ENCODE measurements at places on chromosomes 16 and 17.

- no peak for DNase-seq
These were observed 289.8 kb downstream of the SLC39A11 start for GRCh38 chr17:72802726-72803125.

- DNase-seq = no peak
These were observed 21.3 kb upstream of the CDH15 start for GRCh38 chr16:89150090-89150835.

DNA sequence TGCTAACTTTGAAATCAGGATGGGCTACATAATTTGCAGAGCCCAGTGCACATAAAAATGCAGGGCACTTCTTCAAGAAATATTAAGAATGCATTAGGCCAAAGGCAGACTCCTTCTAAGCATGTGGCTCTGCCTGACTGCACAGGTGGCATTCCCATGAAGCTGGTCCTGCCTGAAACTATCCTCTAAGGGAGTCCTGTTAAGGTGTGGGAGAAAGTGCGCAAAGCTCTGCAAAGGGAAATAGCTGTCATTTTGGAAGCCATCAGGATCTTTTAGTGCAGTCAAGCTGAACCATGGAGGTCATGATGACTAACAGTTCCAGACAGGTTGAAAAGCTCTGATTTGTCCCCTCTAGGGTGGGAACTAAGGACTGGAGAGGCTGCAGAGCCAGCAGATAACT lies 41.9 kb upstream of the CRHR1 start:
- DNase-seq = no peak

DNA sequence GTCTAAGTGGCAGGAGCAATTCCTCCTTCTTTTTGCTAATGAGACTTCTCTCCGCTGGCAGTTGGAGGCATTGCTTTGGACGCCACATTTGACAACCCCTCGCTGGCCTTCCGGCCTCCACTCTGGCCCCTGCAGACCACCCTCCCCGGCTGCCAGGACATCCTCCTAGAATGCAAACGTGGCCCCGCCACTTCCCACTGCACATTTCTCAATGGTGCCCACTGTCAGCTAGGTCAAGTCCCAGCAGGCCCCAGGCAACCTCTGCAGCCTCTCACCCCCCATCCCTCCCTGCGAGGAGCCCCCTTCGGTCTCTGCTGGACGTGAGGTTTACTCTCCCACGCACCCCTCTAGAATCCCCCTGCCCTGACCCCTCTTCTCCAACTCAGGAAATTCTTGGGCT lies 250.3 kb downstream of the FOXL1 start:
- no peak for DNase-seq

DNA sequence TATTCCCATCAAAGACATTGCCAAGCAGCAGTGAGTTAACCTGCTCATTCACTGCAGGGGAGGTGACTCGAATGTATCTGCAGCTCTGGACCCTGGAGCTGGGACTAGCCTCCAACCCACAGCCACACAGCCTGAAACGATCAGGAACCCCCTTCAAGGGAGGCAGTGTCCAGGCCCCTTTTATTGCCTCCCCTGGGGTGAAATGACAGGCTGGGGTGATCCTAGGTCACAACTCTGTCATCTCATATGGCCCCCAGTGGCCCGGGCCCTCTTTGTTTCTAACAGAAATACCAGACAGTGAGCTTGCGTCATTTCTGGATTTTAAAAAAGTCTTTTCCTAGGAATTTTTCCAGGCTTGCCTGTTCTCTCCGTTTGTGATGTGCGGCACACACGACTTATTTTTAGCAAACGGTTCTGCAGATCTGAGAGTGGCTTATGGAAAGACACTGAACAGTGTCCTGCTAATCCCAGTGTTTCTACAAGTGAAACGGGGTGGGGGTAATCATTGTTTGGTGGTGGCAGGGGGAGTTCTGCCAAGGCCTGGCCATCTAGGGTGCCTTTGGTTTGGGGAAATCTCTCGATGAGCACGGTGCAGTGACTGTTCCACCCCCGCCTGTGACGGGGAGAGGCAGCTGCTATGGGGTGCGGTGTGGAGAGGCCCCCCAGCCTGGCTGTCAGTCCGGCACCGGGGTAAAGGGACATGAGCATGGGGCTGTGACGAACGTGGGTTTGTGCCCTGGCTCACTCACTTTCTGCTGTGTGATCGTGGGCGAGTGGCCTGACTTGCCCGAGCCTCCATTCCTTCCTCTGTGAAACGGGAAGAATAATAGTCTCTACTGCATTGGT lies 27.2 kb downstream of the NAGPA start:
- no peak for DNase-seq

DNA sequence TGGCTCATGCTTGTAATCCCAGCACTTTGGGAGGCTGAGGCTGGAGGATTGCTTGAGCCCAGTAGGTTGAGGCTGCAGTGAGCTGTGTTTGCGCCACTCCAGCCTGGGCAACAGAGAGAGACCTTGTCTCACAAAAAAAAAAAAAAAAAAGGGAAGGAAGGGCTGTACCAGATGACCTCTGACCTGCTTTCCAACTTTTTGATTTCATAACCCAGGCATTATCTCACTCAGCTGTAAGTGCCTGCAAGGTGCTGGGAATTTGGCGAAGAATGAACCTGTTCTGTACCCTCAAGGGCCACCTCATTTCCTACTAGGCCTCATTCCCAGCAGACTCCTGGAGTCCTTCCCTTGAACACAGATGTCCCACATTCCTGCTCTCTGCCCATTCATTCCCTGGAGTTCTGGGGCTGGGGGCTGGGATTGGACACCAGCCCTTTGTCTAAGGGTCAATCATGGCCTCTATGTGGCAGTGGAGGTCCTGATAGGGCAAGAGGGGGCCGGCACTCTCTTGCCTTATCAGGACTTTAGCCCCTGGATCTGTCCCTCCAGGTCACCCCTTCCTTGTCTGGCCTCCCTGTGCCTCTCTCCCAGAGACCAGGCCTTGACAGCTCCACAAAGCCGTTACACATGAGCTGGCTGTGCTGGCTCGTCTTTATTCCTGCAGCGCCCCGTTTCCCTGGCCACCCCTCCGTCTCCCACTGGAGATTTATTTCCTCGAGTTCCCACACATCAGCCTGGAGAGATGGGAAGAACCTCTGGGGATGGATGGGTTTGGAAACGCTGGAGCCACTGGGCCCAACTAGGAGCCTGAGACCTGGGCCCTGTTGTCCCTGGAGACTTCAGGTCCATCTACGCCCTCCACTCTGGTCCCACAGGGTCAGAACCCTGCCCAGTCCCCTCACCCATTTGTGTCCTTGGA lies 821 bp upstream of the GFAP start:
- no peak for DNase-seq

- no peak for DNase-seq
These were observed 87.5 kb downstream of the SEC14L1 start for GRCh38 chr17:77228241-77228752.

DNA sequence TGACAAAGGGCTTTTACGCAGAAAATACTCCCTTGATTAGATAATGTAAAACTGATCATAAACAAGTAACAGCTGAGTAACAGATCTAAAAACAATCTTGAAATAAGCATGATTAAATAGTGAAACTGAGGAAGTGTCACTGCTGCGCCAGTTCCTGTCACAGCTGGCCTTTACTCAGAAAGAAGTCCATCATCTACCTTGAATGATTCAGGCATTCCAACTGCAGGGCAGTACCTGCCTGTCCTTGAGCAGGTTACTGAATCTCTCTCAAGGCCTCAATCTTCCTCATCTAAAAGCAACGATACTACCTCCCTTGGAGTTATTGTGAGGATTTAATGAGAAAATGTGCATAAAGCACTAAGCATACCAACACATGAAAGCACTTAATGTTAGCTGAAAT lies 12.7 kb downstream of the PHLPP2 start:
- DNase-seq = no peak

DNA sequence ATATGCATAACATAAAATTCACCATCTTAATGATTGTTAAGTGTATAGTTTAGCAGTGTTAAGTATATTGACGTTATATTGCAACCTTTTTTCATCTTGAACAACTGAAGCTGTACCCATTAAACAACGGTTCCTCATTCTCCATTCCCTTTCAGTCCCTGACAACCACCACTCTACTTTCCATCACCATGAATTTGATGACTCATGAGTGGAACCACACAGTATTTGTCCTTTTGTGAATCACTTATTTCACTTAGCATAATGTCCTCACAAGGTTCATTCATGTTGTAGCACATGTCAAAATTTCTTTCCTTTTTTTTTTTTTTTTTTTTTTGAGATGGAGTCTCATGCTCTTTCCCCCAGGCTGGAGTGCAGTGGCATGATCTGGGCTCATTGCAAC lies 46.0 kb downstream of the HOXB1 start:
- no peak for DNase-seq

- no peak for DNase-seq
These were observed 23.6 kb upstream of the ENPP7 start for GRCh38 chr17:79706931-79707850.

DNA sequence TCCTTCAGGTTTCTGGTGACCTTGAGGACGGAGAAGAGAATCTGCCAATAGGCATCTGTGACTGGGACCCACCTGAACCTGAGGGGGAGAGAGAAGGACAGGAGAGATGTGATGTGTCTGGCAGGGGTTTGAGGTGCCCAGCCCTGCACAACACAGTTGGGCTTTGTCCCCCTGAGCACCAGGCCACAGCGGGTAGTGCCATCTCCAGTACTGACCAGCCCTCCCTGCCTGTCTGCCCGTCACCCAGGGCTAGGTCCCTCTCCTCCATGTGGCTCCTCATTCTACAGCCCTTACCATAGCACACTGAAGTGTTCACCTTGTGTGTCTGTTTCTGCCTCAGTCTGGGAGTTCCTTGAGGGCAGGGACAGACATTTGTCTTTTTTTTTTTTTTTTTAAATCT lies 30.8 kb downstream of the NLRP1 start:
- no peak for DNase-seq

GRCh38 chr17:72466606-72467005 lies 345.8 kb downstream of the SOX9 start:
- DNase-seq = no peak

- DNase-seq = no peak
These were observed 59.3 kb upstream of the CDH11 start for GRCh38 chr16:65181071-65181561.

DNA sequence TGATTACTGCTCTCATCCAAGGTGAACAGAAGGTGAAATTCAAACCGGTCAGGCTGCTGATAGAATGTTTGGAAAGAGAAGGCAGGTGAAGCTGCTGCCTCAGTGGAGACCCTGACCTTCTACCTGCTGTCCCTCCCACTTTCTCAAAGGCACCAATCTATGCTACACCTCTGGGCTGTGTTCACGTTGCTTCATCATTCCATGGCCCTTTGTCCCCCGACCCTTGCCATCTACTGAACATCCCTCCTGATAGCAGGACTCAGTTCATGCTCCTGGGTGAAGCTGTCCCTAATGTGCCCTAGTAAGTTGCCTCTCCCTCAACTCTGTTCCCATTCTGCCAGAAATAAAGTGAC lies 44.2 kb upstream of the SOX9 start:
- no peak for DNase-seq

GRCh38 chr17:604765-605164 lies 109.9 kb downstream of the VPS53 start:
- peak; percentile 1 for DNase-seq

- DNase-seq = no peak
These were observed 184.1 kb upstream of the ZFHX3 start for GRCh38 chr16:73231944-73232554.

GRCh38 chr16:48250520-48251278 lies 3.4 kb upstream of the ABCC11 start:
- DNase-seq = no peak

- DNase-seq = no peak
These were observed 36.1 kb upstream of the CAPN15 start for GRCh38 chr16:491220-491919.

DNA sequence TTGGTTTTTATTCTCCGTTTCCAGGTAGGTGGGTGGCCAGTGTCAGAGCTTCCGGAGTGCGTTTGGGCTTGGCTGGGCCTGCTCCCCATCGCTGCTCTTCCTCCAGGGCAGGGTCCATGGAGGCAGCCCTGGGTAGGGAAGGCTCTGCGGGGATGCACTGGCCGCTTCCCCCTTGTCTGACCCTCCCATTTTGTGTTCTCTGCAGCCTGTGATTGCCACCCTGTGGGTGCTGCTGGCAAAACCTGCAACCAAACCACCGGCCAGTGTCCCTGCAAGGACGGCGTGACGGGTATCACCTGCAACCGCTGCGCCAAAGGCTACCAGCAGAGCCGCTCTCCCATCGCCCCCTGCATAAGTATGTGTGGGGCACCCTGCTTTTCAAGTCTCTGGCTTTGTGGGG lies 158.3 kb downstream of the NTN1 start:
- no peak for DNase-seq

DNA sequence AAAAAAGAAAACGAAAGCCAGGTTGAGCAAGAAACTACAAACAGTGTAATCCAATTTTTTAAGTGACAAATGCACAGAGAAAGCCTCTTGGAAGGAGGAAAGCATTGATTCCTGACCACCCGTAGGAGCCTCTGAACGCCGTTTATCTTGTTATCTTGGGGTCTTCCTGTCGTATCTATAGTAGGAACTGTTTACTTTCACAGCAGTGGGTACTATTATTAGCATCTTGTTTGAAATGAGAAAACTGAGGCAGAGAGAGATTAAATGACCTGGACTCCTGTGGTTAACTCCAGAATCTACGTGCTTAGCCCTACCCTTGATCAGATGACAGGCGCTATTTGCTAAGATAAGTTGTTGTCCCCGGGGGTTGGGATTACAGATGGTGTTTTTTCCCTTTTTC lies 196.7 kb upstream of the FOXF1 start:
- DNase-seq = no peak

GRCh38 chr17:39737206-39737759 lies 455 bp upstream of the GRB7 start:
- no peak for DNase-seq

GRCh38 chr16:63563819-63564505 lies 1527.7 kb upstream of the CDH8 start:
- DNase-seq = no peak

DNA sequence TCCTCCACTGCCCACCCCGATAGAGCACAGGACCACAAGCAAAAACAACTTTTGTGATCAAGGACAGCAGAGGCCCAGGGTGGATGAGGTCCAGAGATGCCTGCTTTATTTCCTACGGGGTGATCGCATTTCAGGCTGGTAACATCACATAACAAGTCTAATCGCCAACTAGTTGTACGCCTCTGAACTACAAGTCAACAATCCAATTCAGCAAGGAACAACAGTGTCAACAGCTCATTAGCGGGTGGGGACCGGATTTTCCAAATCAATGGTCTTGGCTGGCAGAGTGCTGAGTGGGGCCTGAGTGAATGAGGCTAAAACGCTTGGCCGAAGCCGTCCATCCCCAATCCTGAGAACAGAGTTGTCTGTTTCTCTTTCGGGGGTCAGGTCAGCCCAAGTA lies 17.1 kb downstream of the MRM3 start:
- DNase-seq = no peak

DNA sequence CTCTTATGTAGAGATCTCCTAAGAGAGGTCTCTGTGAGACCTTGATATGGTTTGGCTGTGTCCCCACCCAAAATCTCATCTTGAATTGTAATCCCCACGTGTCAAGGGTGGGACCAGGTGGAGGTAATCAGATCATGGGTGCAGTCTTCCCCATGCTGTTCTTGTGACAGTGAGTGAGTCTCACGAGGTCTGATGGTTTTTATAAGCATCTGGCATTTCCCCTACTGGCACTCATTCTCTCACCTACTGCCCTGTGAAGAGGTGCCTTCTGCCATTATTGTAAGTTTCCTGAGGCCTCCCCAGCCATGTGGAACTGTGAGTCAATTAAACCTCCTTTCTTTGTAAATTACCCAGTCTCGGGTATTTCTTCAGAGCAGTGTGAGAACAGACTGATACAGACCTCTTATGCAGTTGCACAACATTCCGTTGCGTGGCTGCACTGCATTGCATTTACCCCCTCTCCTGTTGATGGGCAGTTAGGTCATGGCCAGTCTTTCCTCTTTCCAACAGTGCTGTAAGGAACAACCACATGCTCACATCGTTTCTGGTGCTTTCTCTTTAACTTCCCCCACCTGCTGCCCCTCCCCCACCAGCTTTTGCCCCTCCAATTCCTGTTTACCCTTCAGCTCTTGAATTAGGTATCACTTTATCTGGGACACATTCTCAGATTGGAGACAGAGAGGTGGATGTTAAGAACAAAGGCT lies 43.6 kb upstream of the MED9 start:
- DNase-seq = no peak

Measured in colonic mucosa (tissue), 4 donors.